Hair follicle dermal papilla cell (primary cell): ENCODE measurements at places on chromosomes 1 and 21. TPM values are rescaled to one million over a fixed set of nuclear protein-coding genes. Genes with fewer than 3 reads are reported as not detected.

SH2D5 gene
- 2.1 and 4.9 TPM in 2 replicates for total RNA-seq

HSPB7 gene
- 20.6 and 22.2 TPM in 2 replicates for total RNA-seq

HSD3B2 gene
- total RNA-seq: not detected in 2 replicates

DPYD gene
- total RNA-seq: 128 and 151 TPM in 2 replicates

KRTAP21-2 gene
- not detected in 2 replicates for total RNA-seq

PLCH2 gene
- 0.12 and 0.65 TPM in 2 replicates for total RNA-seq

S100A13 gene
- total RNA-seq: 71.1 and 103 TPM in 2 replicates

MCOLN3 gene
- total RNA-seq: 0.24 and 0.97 TPM in 2 replicates

TMEM54 gene
- 12.9 and 13.6 TPM in 2 replicates for total RNA-seq

DNM3 gene
- total RNA-seq: 9.7 and 11.0 TPM in 2 replicates

GSTM5 gene
- 6.0 and 12.5 TPM in 2 replicates for total RNA-seq

MIXL1 gene
- not detected in 2 replicates for total RNA-seq

SNRNP40 gene
- 59.1 and 67.0 TPM in 2 replicates for total RNA-seq

RAP1GAP gene
- total RNA-seq: 0.16 and 0.24 TPM in 2 replicates

GUCA2B gene
- total RNA-seq: not detected in 2 replicates

CRYZ gene
- total RNA-seq: 41.1 and 54.3 TPM in 2 replicates

C1orf167 gene
- 0.32 TPM in 1 of 2 replicates, not detected in the other for total RNA-seq

AQP10 gene
- total RNA-seq: not detected in 2 replicates

KRTAP24-1 gene
- total RNA-seq: not detected in 2 replicates

LCE1C gene
- not detected in 2 replicates for total RNA-seq

BEND5 gene
- 0.32 and 0.85 TPM in 2 replicates for total RNA-seq

FALEC gene
- total RNA-seq: not detected in 2 replicates

S100A7 gene
- not detected in 2 replicates for total RNA-seq

SYDE2 gene
- 4.4 and 4.9 TPM in 2 replicates for total RNA-seq

SPRR2F gene
- not detected in 2 replicates for total RNA-seq

CHIA gene
- not detected in 2 replicates for total RNA-seq

RNU1-4 gene
- under 0.01 TPM in 2 replicates for total RNA-seq

SPOCD1 gene
- total RNA-seq: 49.1 and 51.1 TPM in 2 replicates

CRP gene
- total RNA-seq: not detected in 2 replicates

DPT gene
- 2.4 and 10.2 TPM in 2 replicates for total RNA-seq

NFIA gene
- 2.4 and 3.9 TPM in 2 replicates for total RNA-seq

KCNJ6 gene
- under 0.01 and 0.24 TPM in 2 replicates for total RNA-seq

ARTN gene
- total RNA-seq: 1.9 and 2.1 TPM in 2 replicates

SLC26A9 gene
- 0.12 TPM in 1 of 2 replicates, not detected in the other for total RNA-seq

DIRAS3 gene
- total RNA-seq: 2.2 and 6.5 TPM in 2 replicates

PCAT6 gene
- total RNA-seq: not detected in 2 replicates

KPRP gene
- total RNA-seq: not detected in 2 replicates

OR2T33 gene
- not detected in 2 replicates for total RNA-seq

CLEC20A gene
- total RNA-seq: not detected in 2 replicates

DISC1 gene
- 11.7 and 13.8 TPM in 2 replicates for total RNA-seq

ATXN7L2 gene
- total RNA-seq: 3.5 and 3.7 TPM in 2 replicates

RSBN1 gene
- total RNA-seq: 9.5 and 12.5 TPM in 2 replicates

LCA5L gene
- 0.81 and 0.97 TPM in 2 replicates for total RNA-seq

LRRC38 gene
- under 0.01 TPM in 1 of 2 replicates, not detected in the other for total RNA-seq

RGS1 gene
- total RNA-seq: not detected in 2 replicates

CDCA8 gene
- 1.8 and 2.1 TPM in 2 replicates for total RNA-seq

SLC2A5 gene
- total RNA-seq: 7.1 and 19.1 TPM in 2 replicates

LIN28A gene
- total RNA-seq: not detected in 2 replicates

CYP4Z1 gene
- not detected in 2 replicates for total RNA-seq

TSHB gene
- total RNA-seq: not detected in 2 replicates

PLA2G2C gene
- not detected in 2 replicates for total RNA-seq

CLDN17 gene
- not detected in 2 replicates for total RNA-seq
